ENCODE measurements at places on chromosomes 11 and 22.

DNA sequence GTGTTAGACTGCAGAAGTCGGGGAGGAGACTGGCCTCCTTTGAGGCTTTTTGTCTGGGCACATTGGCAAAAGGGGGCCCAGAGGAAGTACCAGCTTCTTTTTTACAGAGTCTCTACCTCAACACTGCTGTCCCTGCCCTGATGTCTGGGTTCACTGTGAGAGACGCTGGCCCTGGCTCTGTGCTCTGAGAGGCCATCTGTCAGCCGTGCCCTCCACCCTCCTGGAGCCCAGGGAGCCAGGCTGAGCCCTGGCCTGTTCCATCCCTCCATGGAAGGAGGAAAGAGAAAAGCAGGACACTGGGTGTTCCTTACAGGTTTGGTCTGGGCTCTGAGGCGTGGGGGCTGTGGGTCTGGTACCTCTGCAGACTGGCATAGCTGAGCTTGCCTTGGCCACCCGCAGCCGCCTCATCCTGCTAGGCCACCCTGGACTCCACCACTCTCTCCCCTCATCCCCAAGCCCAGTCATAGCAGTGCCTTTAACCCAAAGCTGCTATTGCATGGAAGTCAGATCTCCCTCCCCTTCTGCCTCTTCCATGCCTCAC lies 105.5 kb upstream of the PARVA start:
- DNase-seq: no peak

- DNase-seq: no peak
Observed at GRCh38 chr22:37569009-37569920, 9.0 kb downstream of the CDC42EP1 start.

- no peak for DNase-seq
Observed at GRCh38 chr11:6482441-6482840, 1.1 kb downstream of the TIMM10B start.

- DNase-seq: no peak
Observed at GRCh38 chr11:108628812-108629211, 35.2 kb upstream of the EXPH5 start.

DNA sequence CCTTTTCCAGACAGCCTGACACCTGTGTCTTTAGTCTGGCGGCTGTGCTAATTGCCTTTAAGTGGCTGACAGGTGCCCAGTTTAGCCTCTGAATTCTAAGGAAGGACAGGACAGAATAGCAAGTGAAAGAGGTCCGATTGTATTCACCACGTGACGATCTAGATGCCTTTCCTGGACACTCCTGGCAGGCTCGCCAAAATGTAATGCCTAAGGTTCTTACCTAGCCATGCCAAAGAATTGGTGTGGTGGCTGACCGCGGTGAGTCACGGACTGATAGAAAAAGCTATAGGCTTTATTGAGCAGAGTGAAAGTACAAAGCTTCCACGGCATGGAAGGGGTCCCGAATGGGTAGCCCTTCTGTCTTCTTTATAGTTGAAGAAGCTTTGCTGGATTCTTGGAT lies 26.7 kb downstream of the ANKRD42 start:
- DNase-seq: no peak

- no peak for DNase-seq
Observed at GRCh38 chr22:24465566-24465965, 29.6 kb upstream of the UPB1 start.

DNA sequence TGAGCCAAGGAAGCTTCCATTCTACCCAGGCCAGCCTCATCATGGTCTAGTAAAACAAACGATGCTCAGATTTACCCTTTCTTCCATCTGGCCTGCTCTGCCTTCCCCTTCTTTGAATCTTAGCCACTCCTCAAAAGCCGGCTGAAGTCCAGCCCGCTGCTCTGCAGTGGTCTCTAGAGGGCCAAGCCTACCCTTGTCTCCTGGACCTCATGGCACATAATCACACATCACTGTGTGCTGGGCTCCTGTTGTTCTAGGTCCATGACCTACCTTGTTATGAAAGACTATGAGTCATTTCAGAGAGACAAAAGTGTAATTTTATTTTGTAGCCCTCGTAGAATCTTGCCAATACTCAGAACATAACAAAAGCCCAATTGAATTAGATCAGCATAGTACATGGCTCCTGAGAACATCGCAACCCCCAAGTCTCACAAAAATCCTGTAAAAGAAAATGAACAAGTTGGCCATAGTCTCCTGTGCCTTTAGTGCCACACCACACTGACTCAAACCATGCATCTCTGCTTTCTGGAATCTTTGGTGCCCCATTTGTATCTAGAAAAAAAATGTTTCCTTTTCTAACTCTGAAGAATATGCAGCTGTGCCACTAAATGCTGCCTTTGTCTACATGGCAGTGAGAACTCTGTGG lies 192.7 kb downstream of the OPCML start:
- DNase-seq: no peak

- no peak for DNase-seq
Observed at GRCh38 chr22:19879992-19880785, 25.5 kb upstream of the GNB1L start.

DNA sequence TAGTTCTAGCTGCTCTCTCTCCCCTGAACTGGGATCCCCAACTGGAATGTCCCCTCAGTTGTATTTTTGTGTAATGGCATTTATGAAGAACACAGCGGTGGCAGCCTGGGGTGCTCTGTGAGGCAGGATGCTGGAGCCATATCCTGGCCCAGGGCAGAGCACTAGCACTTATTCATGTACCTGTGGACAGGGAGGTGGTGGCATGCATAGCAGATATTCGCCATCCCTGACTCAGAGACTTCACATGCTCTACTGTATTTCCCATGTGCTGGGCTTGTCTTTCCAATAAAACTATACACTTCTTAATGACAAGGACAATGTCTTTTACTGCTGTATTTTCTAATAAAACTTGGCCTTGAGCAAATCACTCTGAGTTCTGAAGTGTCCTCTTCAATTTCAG lies 125.3 kb downstream of the ADAMTS15 start:
- DNase-seq: no peak

GRCh38 chr11:8092587-8093424 lies 11.8 kb downstream of the TUB start:
- no peak for DNase-seq

- DNase-seq: no peak
Observed at GRCh38 chr11:35511666-35512065, 13.8 kb downstream of the PAMR1 start.

GRCh38 chr11:128289048-128289447 lies 298.3 kb downstream of the ETS1 start:
- no peak for DNase-seq

- no peak for DNase-seq
Observed at GRCh38 chr22:20576445-20576816, 69.0 kb downstream of the MED15 start.

GRCh38 chr11:89660234-89660633 lies 49.9 kb upstream of the TRIM77 start:
- no peak for DNase-seq

GRCh38 chr22:19648419-19648929 lies 65.8 kb upstream of the SEPTIN5 start:
- DNase-seq: no peak

DNA sequence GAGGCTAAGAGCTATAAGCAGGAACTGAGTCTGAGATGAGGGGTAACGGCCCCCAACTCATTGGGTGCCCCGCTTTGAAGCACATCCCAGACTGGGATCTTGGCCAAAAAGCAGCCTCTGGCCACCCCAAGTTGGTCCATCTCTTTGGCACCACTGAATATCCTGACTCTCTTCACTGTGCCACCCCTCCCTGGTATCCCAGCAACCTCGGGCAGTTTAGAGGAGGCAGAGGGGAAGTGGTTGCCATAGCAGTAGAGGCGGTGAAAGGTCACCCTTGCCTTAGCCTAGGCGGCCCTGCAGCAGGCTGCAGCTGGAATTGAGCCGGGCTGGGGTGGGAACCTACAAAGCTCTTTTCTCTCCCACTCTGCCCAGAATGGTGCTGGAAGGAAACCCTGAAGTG lies 1.1 kb downstream of the PELI3 start:
- peak; percentile 23 for DNase-seq

DNA sequence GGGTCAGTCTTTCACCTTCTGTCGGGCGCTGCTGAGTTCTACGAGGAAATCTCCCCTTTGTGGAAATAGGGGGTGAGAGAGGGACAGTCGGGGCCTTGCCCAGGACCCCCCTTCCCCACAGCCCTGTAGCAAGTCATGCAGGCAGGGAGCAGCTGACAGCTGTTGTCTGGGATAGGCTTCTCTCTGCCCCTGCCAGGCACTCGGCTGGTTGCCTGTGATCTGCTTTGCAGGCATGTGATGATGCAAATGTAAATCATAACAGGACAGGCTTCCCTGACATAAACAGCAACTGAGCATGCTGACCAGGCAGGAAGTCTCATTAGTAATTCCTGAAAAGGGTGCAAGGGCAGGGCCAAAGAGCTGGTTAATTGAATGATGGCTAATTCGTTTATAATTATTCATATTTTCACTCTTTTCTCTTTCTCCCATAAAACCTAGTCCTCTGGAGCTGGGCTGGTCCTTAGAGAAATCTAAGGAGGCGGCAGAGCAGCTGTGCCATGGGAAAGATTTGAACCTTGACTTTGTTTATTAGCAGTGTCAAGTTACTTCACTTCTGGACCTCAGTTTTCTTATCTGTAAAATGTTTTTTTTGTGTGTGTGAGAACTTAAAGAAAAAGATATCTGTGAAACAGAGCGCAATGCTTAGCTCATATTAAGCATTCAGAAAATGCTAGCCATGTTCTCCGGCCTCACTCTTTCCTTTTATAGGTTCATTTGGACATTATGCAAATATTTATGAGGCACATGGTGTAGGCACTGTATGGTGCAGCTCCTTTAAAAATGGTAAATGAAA lies 129.7 kb downstream of the LDLRAD3 start:
- DNase-seq: no peak

- no peak for DNase-seq
Observed at GRCh38 chr22:37880668-37881440, 25.2 kb upstream of the MICALL1 start.

GRCh38 chr22:29936186-29936585 lies 53.2 kb downstream of the MTMR3 start:
- no peak for DNase-seq

DNA sequence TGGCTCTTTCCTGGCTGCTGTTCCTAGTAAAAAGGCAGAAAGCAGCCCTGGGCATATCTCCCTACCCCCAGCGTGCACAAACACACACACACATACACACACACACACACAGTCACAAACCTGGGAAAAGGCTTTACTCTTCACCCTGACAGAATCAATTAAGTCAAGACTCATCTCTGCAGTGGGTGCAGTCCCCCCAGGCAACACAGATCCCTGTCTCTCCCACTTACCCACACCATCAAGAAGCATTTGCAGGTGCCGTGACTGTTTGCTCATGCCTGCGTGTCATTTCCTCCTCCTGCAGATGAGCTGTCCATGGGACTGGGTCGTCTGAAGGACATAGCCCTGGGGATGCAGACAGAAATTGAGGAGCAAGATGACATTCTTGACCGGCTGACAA lies 28.6 kb downstream of the SNAP29 start:
- no peak for DNase-seq

- no peak for DNase-seq
Observed at GRCh38 chr11:117603932-117604331, 193.1 kb downstream of the DSCAML1 start.

DNA sequence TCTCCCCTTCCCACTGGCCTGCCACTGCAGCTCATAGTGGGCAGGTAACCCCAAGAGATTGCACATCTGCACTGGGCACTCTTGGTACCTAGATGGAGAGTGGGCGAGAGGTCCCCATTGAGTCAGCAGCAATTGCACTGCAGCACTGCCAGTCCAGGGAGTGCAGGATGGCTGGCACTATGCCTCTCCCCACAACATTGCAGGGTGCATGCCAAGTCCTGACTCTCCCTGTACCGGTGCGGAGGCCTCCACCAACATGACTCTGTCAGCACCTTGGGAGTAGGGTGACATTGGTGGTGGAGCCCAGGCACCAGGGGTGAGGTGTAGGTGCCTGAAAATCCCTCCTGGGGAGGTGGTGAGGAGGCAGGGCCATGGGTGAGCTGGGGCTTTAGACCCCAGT lies 82.2 kb downstream of the TRAF6 start:
- no peak for DNase-seq

DNA sequence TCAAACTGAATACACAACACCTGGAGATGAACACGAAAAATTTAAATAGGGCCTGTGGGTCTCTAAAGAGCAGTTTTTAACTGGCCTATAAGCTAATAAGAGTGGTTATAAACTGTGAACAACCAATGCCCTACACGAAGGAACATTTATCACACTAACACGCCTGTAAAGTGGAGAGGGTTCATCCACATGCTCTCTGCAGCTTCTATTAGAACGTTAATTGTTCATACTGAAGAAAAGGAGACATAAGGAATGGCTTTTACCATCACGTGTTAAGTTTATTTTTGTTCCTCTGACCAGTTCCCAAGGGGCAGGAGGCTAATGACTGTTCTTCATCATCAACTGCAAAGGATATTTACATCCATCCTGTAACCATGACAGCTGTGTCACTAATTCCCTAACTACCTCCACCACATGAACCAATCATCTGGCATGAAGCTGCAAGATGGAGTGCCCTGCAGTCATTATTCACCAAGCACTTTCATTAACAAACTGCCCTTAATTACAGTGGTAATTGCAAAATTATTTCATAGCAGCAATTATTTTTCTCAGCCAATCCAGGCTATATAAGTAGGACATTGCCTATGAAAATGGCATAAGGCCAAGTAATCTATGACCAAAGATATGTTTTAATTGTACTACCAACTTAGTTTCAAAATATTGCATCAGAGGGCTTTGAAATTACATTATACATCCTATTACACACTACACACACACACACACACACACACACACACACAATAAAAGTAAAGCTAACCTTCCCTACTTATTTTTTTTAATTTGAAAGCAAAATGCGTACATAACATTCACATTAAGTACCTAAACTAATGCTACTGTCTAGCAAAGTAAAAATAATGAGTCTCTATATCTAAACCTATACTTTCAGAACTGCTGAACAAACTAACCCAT lies 186.7 kb downstream of the CADM1 start:
- no peak for DNase-seq

DNA sequence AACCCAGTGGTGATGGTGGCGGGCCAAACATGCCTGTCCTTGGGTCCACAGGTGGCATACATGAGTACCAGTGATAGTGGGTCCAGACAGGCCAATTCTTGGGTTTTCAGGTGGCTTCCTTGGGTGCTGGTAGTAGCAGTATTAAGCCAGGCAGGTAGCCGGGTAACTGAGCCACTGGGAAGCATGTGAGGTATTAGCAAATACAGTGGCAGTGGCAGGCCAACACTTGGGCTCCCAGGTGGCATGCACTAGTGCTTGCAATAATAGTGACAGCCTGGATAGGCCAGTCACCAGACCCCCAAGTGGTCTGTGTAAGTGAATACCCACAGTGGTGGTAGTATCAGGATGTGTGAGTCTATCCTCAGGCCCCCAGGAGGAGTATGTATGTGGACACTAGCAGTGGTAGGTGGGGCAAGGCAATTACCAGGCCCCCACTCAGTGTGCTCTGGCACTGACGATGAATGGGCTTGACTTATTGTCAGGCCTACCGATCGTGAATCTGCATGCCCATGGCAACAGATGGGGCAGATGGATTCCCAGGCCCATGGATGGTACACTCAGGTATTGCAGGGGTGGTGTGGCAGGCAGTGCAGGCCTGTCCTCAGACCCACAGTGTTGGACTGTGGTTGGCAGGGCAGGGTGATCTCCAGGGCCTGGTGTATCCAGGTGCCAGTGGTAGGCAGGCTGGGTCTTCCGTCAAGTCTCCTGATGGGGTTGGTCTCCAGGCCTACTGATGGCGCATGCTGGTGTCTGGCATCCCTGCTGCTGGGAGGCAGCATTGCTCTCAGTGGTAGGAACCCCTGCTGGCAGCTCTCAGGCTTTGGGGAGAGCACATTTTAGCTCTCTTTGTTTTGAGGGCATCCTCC lies 840.7 kb downstream of the FAM181B start:
- DNase-seq: no peak

Measured in GDM1 (cell line).